ENCODE measurements at places on chromosomes 5 and 9.

- DNase-seq = no peak
Measured at GRCh38 chr9:110712955-110713354, 44.4 kb downstream of the MUSK start.

GRCh38 chr9:132970324-132971062 lies 8.0 kb upstream of the GFI1B start:
- DNase-seq = no peak

- DNase-seq = no peak
Measured at GRCh38 chr5:133729800-133730199, 117.5 kb upstream of the FSTL4 start.

GRCh38 chr5:181051841-181052671 lies 12.0 kb downstream of the BTNL9 start:
- no peak for DNase-seq

DNA sequence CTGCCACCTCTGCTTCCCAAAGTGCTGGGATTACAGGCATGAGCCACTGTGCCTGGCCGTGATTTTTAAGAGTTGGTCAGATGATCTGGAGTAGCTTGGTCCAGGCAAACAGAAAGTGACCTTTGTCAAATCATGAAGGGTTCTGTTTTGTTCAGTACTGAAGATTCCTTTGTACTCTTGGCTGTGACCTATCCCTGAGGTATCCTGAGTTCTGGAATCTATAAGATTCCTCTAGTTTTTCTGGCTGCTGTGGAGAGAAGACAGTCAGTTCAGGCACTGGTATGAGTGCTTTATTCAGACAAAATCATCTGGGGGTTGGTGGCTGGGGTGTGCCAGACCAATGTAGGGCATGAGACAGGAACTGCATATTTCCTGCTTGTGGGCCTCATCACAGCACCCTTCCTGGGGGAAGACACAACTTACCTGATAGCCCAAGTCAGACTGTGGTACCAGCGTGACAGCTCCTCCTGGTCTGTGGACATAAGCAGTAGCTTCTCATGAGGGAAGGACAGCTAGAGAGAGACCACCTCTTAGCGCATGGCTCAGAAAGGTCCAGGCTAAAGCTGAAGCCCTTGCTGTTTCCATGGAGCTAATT lies 3.1 kb downstream of the ARHGEF39 start:
- DNase-seq = no peak

DNA sequence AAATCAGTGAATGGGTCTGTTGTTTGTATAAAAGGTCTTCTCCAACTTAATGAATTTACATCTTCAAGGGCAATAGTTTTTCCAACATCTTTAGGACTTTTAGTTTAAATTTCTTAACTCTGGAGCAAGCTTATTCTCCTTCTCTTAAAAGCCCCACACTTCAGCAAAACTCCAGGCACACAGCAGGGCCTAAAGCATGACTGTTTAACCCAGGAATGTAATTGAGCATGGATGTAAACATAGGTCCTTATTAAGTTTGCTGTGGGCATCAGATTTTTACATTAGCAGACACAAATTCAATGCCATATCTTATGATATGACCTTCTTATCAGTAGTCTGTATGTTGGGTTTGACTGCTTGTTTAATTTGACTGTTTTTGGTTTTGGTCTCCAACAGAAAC lies 78.9 kb downstream of the ABCA1 start:
- no peak for DNase-seq

DNA sequence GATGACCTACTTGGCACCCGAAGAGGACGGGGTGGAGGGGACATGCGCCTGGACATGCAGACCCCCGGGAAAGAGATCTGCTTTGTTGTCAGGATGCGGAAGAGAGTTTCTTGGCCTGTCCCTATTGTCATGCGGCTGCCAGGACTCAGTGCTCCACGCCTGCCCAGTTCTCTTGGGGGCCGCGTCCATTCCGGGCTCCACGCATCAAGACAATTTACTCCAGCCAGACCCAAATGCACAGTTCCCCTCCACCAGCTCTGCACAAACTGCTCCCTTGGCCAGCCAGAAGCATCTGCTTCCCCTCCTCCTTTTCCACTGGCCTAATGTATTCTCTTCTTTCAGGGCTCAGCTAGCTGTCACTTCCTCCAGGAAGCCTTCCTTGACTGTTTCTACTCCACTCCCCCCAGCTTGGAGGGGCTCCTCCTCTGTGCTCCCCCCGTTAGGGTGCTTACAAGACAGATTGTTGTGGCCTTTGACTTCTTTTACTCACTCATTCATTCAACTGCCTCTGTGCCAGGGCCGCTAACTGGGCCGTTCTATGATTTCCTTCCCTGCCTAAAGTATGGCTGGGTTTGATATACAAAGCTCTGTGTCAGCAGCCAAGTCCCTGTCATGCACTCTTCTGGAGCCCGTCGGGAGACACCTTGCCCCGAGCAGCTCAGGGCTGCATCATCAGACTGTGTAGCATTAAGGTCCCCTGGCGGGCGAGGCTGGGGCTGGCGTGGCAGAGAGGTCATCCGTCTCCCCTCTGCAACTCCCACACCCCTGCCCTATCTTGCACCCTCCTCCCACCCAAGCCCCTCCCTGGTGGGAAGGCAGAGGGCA lies 6.6 kb downstream of the FIBCD1 start:
- peak; percentile 21 for DNase-seq

GRCh38 chr5:124180875-124181461 lies 565.5 kb downstream of the ZNF608 start:
- no peak for DNase-seq

- DNase-seq = no peak
Measured at GRCh38 chr5:171571663-171572062, 152.2 kb downstream of the FGF18 start.

DNA sequence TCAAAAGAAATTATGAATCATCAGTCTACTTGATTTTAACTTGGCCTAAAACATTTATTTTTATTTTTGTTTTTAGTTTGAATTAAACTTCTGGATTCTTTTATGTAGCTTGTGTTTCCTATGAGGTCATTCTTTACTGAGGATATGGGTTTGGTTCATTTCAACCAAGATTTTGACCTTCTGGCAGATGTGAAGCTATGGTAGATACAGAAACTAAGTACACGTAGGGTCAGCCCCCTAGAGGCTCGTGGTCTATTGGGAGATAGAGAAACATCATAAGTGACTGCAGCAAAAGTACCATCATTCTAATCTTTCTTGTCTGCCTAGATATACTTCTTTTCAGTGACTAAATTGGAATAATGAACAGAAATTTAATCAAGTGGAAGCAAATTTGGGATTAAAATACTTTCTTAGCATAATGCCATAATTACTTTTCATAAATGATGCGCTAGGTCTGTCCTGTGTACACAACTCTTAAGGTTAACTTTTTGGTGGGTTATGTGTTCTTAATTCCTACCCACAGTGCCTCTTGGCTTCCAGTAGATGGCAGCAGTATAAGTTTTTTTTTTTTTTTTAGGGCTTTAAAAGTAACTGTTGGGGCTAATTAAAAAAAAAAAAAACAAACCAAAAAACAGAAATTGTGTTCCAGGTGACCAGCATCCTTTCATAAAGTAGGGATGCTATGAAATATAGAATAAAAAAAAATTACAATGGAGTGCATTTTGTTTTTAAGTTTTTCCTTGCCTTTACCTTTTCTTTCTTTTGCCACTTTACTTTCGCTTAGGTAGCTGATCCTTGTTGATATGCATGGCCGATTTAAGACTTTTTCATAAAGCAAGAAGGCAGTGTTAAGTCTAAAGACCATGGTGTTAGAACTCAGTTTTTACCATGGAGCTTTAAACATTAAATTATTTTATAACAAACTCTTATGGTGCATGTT lies 49.9 kb downstream of the LRRTM2 start:
- peak; percentile 68 for DNase-seq

DNA sequence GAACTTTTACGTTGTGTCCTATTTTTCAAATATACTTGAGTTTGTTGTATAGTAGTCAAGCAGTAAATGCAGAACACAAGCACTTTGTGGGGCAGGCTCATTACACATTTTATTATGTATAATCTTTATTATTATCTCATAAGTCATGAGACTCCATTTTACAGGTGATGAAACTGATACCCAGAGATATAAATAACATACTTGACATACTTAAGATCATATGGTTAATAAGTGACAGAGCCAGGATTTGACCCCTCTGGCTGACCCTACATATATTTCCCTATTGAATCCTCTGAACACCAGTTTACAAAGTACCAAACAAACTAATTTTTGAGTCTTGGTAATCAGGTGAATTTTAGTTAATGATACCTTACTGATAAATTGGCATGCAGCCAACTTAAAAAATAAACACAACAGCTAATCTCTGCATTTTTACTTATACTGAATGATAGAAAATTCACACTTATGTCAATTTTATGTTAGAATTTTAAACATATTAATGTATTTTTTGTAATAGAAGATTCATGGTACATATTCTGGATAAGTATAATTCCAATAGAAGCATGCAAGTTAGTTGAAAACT lies 305.0 kb upstream of the MEF2C start:
- DNase-seq = no peak

DNA sequence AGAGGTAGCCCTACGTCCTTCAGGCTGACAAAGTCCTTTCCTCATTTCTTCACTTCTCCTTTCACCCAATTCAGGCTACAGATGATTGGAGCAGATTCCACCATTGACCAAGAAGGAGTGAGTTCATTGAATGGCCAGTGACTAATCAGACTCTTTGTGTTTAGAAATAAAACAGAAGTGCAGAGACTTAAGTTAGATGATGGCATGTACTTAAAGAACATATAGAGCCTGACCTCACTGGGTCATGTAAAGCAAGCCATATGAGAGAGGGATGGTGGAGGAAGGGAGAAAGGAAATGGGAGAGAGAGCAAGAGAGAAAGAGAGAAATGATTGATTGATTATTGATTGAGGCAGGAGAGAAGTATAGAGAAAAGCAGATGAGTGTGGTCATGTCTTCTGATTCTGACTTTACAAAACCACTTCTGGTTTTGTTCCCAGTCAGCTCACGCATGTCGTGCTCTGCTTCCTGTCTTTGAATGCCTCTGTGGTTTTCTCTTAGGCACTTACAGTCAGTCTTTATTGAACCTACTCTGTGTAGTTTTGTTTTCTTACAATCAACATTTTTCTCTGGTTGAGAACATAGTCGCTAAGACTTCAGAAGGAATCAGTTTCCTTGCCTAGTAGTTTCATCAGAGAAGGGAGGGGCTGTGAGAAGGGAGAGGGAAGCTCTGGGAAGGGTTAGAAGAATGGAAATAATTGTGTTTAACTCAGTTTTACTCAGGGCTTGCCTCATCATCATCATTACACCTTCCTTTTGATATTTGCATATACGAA lies 149.2 kb upstream of the KLF9 start:
- peak; percentile 58 for DNase-seq

GRCh38 chr9:94533155-94533554 lies 21.7 kb upstream of the PCAT7 start:
- DNase-seq = no peak

- peak; percentile 81 for DNase-seq
Measured at GRCh38 chr9:104774831-104775573, 11.1 kb downstream of the NIPSNAP3B start.

DNA sequence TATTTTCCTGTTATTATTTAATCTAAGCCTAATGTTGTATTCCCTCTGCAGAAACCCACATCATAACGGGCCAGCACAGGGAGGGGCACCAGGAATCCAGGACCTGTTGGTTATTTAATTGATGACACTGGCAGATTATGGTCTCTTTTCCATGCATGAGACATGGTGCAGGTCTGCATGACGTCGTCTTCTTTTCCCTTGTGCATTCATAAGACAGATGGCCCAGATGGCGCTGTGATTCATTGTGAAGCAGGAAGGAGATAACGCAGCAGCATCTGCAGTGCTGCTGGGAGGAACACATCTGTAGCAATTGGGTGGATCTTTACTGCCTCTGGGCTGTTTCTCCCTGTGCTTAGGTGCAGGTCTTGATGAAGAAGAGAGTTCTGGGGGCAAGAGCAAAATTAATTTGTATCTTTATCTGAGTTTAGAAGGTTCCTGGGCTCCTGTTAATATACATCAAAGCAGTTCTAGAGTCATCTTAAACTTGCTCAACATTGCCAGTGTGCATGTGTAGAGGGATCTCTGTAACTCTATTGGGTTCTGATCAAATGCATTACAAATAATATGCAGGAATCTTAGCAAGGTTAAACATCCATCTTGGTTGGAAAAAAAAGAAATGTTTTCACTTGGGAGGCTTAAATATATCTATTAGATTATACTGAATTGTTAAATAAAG lies 176.1 kb downstream of the PCSK1 start:
- DNase-seq = peak; percentile 16

DNA sequence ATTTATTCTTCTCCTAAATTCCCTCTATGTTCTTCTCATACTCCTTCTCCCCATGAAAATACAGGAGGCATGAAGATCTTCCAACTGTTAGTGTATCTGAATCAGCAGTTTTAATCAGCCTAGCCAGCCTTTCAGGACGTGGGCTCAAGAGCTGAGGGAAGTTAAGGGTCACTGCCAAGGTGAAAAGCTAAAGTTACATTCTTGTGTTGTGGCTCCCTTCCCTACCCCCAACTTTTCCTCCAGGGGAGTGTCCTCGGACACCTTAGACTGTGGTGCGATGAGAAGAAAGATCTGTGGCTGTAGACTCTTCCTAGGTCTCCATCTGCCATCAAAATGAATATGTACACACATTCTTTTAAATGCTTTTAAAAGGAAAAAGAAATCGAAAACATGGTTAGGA lies 4.2 kb downstream of the DMRT3 start:
- DNase-seq = no peak

- DNase-seq = no peak
Measured at GRCh38 chr5:81948349-81948748, 23.5 kb upstream of the ATG10 start.

DNA sequence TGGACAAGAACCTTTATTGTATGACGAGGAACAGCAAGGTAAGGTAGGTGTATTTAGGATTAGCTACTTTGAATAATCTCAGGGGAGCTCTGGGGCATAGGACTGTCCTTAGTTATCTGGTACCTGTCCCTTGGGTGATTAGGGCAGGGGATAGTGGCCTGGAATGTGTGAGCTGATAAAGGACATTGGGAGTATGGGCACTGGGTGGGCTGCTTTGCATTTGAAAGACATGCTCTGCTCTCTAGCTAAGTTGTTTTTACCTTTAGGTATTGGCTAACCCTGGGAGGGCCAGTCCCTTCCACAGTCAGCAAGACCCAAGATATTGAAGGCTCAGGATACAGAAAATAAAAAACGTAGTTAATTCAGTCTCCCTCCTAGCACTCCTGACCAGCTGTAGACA lies 282.8 kb upstream of the C9orf72 start:
- no peak for DNase-seq

GRCh38 chr5:97118261-97119006 lies 24.0 kb downstream of the LIX1 start:
- no peak for DNase-seq

DNA sequence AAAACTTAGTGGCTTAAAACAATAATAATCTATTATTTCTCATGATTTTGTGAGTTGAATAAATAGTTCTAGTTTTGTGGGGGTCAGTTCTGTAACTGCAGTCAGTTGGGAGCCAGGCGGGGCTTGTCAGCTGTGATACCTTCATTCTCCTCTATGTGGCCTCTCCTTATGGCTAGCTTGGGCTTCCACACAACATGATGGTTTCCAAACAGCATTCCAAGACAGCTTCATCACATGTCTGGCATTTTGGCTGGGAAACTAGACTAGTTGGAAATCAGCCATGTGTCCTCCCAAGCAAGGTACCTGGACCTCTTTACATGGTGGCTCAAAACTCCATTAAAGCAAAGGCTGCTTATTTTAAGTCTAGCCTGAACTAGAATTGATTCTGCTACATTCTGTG lies 61.4 kb upstream of the RANBP3L start:
- no peak for DNase-seq

GRCh38 chr9:127311239-127311741 lies 46.7 kb downstream of the GARNL3 start:
- DNase-seq = peak; percentile 63

- no peak for DNase-seq
Measured at GRCh38 chr5:937151-937924, 44.7 kb downstream of the TRIP13 start.

All from hematopoietic multipotent progenitor cell treated with erythropoietin and hydrocortisone succinate and interleukin-3 and kit ligand, for 6 days (in vitro differentiated cells).